Occipital lobe (tissue), 3 donors: ENCODE measurements at places on chromosomes 6 and 20. TPM values are rescaled to one million over a fixed set of nuclear protein-coding genes. Genes with fewer than 3 reads are reported as not detected.

DNA sequence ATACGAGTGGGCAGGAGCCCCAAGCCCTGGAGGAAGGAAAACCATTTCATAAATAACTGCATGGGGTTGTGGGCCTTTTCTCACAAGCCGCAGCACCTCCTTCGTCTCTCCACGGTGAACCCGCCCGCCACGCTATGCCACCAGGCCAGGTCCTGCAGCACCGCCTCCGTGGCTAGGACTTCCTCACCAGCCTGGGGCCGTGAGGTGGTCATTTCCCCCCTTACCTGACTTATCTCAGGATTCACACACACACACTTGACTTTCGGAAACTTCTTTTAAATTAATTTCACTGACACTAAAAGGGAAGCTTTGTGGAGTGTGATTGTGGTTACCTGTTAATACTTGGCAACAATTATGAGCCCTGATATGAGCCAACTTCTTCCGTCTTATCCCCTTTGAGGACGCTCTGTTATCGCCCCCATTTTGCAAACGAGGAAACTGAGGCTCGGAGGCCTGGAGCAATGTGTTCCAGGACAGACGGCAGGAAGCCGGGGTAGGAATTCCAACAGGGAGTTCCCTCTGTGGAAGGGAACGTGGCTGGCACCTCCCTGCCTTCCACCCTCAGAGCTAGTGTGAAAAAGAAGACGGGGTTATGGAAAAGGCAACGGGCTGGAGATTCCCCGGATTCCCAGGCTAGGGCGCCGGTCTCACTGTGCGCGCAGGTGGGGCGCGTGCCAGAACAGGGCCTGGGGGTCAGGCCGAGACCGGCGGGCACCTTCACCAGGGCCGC is 817 bp upstream of the SLCO4A1 start:
- DNase-seq: no peak

- no peak for DNase-seq
These were observed 22.3 kb upstream of the RCAN2 start for GRCh38 chr6:46513533-46513932.

The SLC17A9 gene
- total RNA-seq: 0.16 TPM

The MUC21 gene
- total RNA-seq: not detected

The FOXF2 gene
- total RNA-seq: 1.2 TPM

The LAMA2 gene
- 16.8 TPM for total RNA-seq
